NCI-H1105 treated with DMSO at 0.1 percent for 48 hours (cell line): ENCODE measurements at places on chromosomes 1 and 21.
A peak's percentile ranks its signal among the peaks of the same experiment; 100 is the strongest.

GRCh38 chr1:94667818-94668217 is 126.3 kb upstream of the F3 start:
- no peak for DNase-seq

DNA sequence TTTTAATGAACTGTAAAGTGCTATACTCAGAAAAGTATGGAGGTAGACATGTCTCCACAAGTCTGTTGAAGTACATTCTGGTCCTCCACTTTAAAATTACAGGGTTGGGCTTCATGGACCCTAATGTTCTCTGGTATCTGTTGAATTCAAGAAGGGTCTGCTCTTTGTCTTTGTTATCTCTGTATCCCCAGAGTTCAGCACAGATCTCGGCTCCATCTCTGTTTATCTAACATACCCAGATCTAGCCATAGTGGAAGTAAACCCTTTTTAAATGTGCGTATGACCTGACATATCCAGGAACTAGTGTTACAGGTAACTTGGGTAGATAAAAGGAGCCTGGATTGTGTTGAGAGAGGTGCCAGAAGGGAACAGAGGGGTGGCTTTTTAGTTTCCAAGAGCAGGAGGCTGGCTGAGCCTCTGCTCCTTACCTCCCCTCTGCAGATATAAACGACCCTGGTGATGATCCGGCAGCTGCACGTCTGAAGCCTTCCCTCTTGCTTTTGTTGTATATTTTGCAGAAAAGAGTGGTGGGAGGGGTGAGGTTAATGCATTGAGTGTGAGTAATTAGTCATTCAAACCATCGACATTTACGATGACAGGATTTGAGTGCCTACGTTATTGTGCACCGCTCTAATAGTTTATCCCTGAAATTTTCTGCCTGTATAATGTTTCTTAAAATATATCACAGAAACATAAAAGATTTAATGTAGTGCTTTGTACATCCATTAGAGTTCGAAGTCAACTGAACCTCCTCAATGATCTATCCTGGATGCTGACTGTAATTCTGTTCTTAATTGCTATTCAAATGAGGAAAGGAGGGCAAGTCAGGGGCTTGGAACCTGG is 30.8 kb downstream of the ELAVL4 start:
- peak; percentile 96 for DNase-seq

GRCh38 chr1:30476476-30476875 is 246.9 kb downstream of the MATN1 start:
- no peak for DNase-seq

DNA sequence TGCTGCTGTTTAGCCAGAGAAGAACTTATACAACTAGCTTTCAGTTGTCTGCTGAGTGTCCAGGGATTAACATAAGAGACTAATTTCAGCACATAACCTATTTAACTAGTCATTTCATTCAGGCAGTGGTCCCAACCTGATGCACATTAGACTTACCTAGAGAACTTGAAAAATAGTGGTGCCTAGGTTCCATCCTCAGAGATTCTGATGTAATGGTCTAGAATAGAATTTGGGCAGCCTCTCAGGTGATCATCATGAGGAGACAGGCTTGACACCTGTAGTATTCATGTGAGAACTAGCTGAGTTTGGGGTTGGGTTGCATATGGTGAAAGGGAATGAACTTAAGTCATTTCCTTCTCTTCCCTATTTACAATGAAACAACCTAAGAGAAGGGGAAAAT is 24.8 kb downstream of the CNST start:
- no peak for DNase-seq

DNA sequence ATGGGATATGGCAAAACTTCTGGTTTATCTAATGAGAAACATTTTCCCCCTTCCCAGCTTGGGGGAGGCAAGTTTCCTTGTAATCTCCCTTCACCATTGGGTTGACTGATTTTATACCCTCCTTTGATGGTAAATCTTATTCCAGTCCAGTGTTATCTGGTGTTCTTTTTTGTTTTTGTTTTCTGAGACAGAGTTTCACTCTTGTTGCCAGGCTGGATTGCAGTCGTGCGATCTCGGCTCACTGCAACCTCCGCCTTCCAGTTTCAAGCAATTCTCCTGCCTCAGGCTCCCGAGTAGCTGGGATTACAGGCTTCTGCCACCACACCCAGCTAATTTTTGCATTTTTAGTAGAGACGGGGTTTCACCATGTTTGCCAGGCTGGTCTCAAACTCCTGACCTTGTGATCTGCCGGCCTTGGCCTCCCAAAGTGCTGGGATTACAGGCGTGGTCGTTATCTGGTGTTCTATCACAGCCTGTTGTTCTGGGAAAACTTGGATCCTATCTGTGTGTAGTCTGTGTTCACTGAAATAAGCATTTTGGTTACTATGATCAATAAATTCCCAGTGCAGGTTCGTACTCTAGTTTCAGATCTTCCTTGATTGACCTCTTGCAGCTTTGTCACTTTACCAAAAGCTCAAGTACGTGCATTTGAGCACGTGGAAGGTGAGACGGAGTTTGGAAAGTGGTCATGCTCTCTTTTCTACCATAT is 281.1 kb downstream of the NCAM2 start:
- DNase-seq, result no peak

GRCh38 chr1:3081171-3081683 is 12.2 kb downstream of the PRDM16 start:
- DNase-seq, result no peak

- no peak for DNase-seq
Observed at GRCh38 chr1:26949266-26949925, 10.9 kb downstream of the KDF1 start.

- no peak for DNase-seq
Observed at GRCh38 chr1:118209648-118210047, 24.6 kb upstream of the SPAG17 start.

DNA sequence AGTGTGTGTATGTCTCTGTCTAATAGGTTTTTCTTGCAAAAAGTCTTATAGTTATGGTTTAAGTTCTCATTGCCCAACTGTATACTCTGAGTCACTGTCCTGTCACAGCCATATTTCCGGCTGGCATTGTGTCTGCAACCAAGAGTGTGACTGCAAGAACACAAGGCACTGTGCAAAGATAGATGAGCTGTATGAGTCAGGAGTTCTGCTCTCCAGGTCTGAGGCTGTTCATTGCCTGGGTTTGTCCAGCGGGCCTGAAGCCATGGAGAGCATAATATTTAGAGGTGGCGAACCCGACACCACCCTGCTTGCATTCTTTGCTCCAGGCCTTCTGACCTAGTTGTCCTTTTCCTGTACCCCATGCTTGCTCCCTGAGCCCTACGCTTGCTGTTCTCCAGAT is 50.9 kb upstream of the CNIH3 start:
- DNase-seq, result no peak

DNA sequence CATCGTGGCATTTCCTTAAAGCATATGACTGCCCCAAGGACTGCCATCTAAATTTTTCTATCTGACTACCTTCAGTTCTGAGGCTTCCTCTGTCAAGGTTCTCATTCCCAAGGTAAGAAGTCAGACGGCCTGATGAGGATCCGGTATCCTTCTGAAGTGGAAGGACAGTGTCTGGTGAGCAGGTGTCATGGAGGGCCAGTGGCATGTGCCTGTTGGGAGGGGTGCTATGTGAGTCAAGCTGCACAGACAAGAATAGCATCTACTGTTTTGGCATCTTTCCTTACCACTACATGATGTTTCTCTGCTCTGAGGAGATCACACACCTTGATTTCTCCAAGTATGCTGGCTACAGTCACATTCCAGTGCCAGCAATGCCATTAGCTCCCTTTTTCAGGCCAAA is 99.6 kb upstream of the RGS1 start:
- DNase-seq, result no peak

DNA sequence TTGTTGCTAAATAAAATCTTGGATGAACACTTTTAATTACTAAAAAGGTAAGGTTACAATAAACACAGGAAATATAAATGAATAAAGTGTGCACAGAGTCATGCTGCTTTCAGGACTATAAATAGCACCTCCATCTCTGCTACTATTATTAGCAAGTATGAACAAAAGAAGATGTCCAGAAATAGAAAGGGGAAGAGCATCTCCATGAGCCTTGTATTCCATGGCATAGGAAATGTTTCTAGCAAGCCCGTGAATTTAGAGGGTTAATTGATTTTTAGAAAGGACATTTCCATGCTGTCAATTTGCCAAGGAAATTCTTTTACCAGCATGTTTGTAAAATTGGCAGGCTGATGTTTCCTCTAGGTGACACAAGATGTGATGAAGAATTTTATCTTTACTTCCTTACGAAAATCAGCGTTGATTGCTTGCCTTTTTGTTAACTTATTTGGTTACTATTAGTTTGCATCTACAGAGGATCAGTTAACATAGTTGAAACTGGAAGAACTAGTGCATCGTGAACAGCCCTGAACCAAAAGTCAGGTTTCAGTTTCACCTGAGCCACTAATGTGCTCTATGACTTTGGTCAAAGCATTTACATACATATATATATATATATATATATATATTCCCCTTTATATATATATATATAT is 45.3 kb downstream of the NR5A2 start:
- DNase-seq, result no peak

GRCh38 chr1:64823691-64824476 is 79.0 kb downstream of the RAVER2 start:
- peak; percentile 80 for DNase-seq

- peak; percentile 26 for DNase-seq
Observed at GRCh38 chr1:102588536-102588935, 519.8 kb downstream of the COL11A1 start.

- DNase-seq, result peak; percentile 48
Observed at GRCh38 chr1:212858461-212859265, 588 bp downstream of the FLVCR1 start.

- DNase-seq, result no peak
Observed at GRCh38 chr1:200150006-200150405, 122.5 kb downstream of the NR5A2 start.

DNA sequence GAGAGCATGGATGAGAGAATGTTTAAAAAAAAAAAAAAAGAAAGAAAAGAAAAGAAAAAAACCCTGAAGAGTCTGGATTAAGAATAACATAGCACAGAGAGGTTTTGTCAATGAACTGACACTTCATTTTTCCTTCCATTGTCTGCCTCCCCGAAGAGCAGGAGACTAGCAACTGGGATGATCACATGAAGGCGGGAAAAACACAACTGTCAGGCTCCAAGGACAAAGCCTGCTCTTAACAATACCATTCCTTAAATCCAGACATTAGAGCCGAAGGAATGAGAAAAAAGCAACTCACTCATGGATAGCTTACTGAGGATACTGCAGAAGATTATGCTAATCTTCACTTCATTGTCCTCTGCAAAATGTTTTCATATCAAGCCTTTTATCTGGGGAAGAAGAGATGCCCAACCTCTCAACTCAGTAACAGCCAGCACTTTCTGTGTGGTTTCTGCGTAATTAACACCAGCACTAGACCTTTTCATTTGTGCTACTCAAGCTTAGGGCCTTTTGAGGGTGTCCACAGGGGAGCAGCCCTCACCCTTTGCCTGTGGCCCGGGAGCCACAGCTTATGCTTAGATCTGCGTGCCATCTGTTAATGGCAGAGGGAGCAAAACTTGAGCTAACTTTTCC is 182.3 kb downstream of the BARHL2 start:
- DNase-seq, result no peak
